Heart right ventricle (tissue), 16 donors: ENCODE measurements at places on chromosomes 5 and 9. TPM values are rescaled to one million over a fixed set of nuclear protein-coding genes. Genes with fewer than 3 reads are reported as not detected.

GRCh38 chr5:9924614-9925013 lies 294.5 kb upstream of the TAS2R1 start:
- no peaks in the 10 kb centered on the region for H3K36me3 ChIP-seq
- no peak for DNase-seq
- no peaks in the 10 kb centered on the region for H3K4me1 ChIP-seq
- H3K27ac ChIP-seq, result no peak overlapping the region

DNA sequence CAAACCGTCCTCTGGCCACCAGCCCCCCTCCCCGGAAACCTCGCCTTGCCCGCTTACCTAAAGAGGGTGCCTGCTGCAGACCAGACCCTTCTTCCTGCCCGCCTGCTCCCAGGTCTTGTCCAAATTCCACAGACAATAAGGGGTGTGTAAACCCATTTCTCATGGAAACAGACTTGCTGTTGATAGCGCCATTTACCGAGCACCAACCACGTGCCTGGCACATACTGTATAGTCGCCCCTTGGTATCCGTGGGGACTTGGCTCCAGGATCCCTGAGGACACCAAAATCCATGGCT lies 25.1 kb downstream of the CDHR2 start:
- DNase-seq, result no peak
- H3K4me3 ChIP-seq, result no peak overlapping the region
- H3K4me1 ChIP-seq, result no peaks in the 10 kb centered on the region
- no peaks in the 10 kb centered on the region for H3K27me3 ChIP-seq

DNA sequence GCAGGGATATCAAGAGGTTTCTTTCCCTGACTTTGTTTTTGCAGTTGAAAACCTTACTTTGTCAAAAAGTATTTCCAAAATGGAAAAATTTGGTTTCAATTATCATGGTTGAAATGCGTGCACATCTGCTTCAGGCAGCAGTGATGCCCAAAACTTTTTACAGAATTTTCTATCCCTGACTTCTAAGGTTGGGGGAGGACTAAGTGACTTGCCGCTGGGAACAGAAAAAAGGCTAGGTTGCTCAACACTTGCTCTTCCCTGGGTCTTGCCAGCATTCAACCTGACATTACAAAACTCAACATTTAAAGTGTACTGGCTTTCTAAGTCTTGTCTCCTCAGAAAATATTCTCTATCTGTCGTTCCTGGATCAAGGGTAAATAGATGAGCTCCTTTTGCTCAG lies 4.7 kb downstream of the KLHL3 start:
- no peak overlapping the region for H3K27ac ChIP-seq
- no peak overlapping the region for H3K4me3 ChIP-seq
- H3K4me1 ChIP-seq, result peaks cover 46% of the 10 kb centered on the region
- no peak for DNase-seq
- no peaks in the 10 kb centered on the region for H3K36me3 ChIP-seq

DNA sequence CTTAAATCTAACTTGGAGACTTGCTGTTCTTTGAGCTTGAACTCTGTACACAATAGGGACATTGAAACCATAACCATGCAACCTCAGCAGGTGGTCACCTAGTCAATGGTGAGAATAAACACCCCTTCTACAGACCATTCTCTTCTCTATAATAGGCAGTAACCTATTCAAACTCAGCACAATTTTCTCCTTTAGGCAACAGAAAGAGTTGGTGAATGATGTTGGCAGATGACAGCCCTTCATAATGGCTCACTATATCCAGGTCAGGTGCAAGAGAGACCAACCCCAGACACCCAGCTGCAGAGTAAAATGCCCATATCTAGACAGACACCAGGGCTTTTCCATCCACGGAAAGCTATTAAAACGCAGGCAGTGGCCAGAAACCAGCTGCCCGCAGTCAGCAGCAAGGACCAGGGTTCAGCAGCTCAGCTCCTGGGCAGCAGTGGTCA lies 106.7 kb downstream of the SERINC5 start:
- DNase-seq, result no peak
- H3K36me3 ChIP-seq, result peaks cover 65% of the 10 kb centered on the region
- H3K27me3 ChIP-seq, result no peaks in the 10 kb centered on the region
- H3K4me3 ChIP-seq, result no peak overlapping the region
- H3K4me1 ChIP-seq, result peaks cover 30% of the 10 kb centered on the region

DNA sequence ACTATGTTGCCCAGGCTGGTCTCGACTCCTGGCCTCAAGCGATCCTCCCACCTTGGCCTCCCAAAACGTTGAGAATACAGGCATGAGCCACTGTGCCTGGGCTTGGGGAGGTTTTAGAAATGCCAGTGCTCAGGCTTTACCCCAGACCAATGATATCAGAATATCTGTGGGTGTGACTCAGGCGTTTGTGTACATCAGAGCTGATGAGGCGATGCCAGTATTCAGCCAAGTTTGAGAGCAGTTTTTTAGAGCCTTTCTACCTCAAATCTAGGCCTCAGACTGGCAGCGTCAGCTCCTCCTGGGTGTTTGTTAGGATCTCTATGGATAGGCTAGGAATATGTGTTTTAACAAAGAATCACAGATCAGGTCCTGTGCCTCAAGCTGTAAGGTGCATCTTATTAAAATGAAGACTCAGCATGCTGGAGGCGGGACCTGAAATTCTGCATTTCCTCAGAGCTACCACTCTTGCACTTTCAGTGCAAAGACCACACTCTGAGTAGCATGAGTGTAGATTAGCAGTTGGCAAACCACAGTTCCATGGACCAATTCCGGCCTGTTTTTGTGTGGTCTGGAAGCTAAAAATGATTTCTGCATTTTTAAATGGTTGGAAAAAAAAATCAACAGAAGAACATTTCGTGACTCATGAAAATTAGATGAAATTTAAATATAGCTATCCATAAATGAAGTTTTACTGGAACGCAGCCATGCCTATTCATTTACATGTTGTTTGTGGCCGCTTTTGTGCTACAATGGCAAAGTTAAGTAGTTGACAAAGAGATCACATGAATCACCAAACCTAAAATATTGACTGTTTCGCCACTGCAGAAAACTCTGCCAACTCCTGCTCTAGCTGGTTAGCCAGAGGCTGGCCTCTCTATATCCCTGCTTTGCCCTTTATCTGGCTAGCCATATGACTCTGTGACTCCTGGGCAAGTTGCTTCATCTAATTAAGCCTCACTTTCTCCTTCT lies 92.2 kb downstream of the KLF4 start:
- H3K27ac ChIP-seq, result no peak overlapping the region
- DNase-seq, result no peak
- H3K4me1 ChIP-seq, result no peaks in the 10 kb centered on the region
- no peaks in the 10 kb centered on the region for H3K27me3 ChIP-seq
- no peak overlapping the region for H3K4me3 ChIP-seq

DNA sequence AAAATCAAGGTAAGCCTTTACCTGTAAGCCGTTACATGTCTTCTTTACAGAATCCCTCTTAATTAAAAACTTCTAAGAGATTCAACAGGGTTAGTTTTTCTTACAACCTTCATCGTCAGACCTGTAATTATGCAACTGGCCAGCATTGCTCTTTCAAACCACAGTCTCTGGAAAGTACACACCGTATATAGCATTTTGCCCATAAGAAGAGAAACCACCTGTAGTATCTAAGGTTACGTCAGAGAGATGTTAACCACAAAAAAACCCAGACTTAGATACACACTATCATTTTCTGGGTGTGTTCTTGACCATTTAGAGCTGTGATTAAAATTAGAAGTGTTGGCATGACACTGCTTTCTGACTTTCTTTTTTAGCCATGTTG lies 140.0 kb downstream of the MUSK start:
- H3K4me1 ChIP-seq, result no peaks in the 10 kb centered on the region
- no peaks in the 10 kb centered on the region for H3K36me3 ChIP-seq
- H3K27me3 ChIP-seq, result no peaks in the 10 kb centered on the region
- no peak for DNase-seq

GRCh38 chr5:171986772-171987171 lies 19.7 kb downstream of the FBXW11 start:
- H3K4me3 ChIP-seq, result no peak overlapping the region
- no peaks in the 10 kb centered on the region for H3K27me3 ChIP-seq
- H3K4me1 ChIP-seq, result peaks cover 55% of the 10 kb centered on the region

GRCh38 chr9:114532561-114533237 lies 27.4 kb upstream of the WHRN start:
- peaks cover 7% of the 10 kb centered on the region for H3K27me3 ChIP-seq
- no peak overlapping the region for H3K27ac ChIP-seq
- DNase-seq, result no peak
- no peaks in the 10 kb centered on the region for H3K36me3 ChIP-seq
- no peaks in the 10 kb centered on the region for H3K4me1 ChIP-seq

DNA sequence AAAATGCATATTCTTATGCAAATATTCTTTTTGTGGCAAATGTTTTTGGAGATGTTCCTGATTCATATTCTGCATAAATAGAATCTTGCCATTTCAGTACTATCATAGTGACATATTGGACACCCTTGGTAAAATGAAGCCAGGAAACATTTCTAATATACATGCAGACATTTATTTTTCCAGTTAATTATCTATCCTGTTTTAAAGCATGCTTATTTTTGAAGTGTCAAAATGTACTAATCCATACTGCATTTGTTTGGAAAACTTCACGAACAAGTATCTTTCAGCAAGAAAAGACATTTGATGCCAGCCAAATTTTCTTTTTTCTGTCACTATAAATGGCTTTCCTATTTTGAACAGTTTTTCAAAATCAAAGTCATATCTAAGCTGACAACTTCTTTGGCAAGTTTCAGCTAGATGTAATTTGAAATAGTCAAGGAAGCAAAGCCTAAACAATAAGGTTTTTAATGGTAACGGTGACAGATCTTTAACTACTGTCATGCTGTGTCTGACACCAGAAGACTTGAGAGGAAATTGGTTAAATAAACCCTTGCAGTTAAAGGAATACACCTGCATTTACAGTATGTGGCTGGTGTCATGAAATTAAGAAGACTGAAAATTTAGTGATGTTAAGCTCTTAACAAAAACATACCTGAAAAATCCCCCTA lies 284.3 kb downstream of the TLE1 start:
- H3K27ac ChIP-seq, result no peak overlapping the region
- H3K4me3 ChIP-seq, result no peak overlapping the region
- H3K4me1 ChIP-seq, result no peaks in the 10 kb centered on the region
- H3K36me3 ChIP-seq, result no peaks in the 10 kb centered on the region

DNA sequence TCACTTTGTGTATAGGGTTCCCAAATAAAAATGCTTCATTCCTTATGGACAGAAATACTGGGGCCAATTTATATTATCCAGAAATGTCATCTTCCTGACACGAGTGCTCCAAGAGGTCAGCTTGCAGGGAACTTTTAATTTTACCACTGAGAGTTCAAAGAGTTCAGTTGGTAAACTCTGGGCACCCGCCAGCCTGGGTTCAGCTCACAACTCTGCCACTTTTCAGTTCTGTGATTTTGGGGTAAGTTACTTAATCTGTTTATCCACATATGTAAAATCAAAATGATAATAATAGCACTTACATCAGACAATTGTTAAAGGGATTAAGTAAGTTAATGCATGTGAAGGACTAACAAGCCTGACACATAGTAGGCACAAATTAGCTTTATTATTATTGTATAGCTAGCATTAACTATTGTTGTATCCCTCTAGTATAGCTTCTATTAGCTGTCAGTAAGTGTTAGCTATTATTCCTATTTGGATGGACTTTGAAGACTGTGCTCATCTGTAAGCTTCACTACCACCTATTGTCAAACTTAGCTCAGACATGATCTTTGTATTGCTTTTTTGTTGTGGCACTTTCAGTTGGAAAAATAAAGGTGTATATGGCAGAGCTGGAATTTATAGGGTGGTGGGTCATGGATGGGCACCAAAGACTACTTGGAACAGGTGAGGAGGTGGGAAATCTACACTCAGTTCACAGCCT lies 1.6 kb downstream of the MEGF10 start:
- no peak overlapping the region for H3K4me3 ChIP-seq
- H3K4me1 ChIP-seq, result peaks cover 5% of the 10 kb centered on the region
- DNase-seq, result no peak
- H3K36me3 ChIP-seq, result no peaks in the 10 kb centered on the region
- H3K27ac ChIP-seq, result no peak overlapping the region
- H3K27me3 ChIP-seq, result peaks cover 47% of the 10 kb centered on the region

GRCh38 chr5:176780176-176781053 lies 29.9 kb upstream of the UNC5A start:
- no peak for DNase-seq
- H3K4me1 ChIP-seq, result peaks cover 12% of the 10 kb centered on the region
- no peak overlapping the region for H3K27ac ChIP-seq
- H3K36me3 ChIP-seq, result no peaks in the 10 kb centered on the region
- H3K4me3 ChIP-seq, result no peak overlapping the region

DNA sequence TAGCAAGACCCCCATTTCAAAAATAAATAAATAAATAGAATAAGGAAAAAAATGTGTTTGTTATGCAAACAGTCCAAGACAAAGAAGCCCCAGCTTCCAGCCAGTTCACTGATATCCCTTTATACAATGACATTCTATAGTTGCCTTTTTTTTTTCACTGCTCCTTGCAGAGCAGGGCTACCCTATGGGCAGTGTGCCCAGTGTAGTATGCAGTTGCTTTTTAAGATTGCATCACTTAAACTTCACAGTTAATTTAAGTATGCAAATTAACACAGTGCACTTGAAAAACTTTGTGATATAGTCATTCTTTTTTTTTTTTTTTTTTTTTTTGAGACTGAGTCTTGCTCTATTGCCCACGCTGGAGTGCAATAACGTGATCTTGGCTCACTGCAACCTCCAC lies 40.8 kb upstream of the ARRDC3 start:
- H3K36me3 ChIP-seq, result no peaks in the 10 kb centered on the region
- H3K27me3 ChIP-seq, result no peaks in the 10 kb centered on the region
- H3K4me1 ChIP-seq, result no peaks in the 10 kb centered on the region
- DNase-seq, result no peak

DNA sequence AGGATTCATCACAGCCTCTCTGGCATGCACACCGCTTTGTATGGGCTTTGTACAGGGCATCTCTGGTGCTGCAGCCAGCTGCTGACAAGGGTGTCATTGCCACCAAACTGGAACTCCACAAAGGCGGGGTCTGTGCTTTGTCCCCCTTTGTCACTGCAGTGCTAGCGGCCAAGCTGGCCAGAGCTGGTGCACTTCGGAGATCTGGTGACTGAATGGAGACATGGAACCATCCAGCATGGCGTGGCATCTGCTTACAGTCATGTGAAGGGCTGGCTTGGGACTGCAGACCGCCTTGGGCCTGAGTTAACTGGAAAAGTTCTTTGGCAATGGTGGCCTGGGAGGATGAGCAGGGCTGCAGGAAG lies 18.7 kb upstream of the COL5A1 start:
- H3K27me3 ChIP-seq, result no peaks in the 10 kb centered on the region
- DNase-seq, result no peak
- H3K4me1 ChIP-seq, result peaks cover 7% of the 10 kb centered on the region
- no peak overlapping the region for H3K4me3 ChIP-seq

The ISL1 gene
- not detected for total RNA-seq

The CYLC2 gene
- not detected for total RNA-seq

The DNAJC18 gene
- total RNA-seq, result 16.6 TPM

The PIP5K1B gene
- 48.6 TPM for total RNA-seq

The CCL27 gene
- total RNA-seq, result not detected

The SPATA31A3 gene
- not detected for total RNA-seq

The FYB1 gene
- total RNA-seq, result 2.1 TPM

The SVEP1 gene
- total RNA-seq, result 4.8 TPM

The CRHBP gene
- total RNA-seq, result 1.5 TPM

The PCDHGA6 gene
- total RNA-seq, result 5.4 TPM
